Stimulated activated CD4-positive, alpha-beta T cell treated with anti-CD3 and anti-CD28 coated beads, Interleukin-1b, Interleukin-23, amount 100 ng/mL, for 4 hours (primary cell): ENCODE measurements at places on chromosomes 5 and 9.

DNA sequence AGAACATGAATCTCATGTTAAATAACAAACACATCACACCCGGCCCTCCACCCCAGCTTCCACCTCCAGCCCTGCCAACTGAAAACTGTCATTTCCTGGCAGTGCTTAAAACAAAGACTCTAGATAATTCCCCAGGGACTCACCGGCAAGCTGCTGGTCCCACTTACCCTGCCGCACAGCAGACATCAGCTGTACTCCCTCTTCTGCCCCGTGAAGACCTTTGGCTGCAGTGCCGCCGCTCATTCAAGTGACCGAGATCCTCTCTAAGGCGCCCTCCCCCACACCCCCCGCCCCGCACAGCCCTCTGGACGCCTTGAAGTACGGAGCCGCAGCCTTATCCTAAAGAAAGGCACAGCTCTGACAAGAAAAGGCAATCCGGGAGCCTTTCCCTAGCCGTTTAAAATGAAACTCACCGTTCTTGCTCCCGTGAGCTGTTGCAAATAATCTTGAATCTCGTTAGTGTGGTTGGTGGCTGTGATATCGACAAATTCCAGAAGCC, 434 bp downstream of the GLRX start:
- DNase-seq = no peak

DNA sequence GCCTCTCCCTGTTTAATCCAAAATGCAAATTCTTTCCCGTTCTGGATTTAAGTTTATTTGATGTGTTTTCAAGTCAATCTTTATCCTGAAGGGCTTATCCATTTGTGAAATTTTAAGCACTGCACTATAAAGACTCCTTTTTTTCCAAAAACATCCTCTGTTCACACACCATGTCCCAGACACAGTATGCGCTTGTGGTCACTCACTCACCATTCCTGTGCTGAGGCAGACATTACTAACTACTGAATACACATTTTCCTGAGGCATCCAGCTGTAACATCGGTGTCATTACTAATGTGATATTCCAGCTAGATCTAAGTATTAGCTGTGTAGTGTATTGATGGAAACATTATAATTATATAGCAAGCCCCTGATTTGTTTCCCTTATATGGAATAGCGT, 298.4 kb downstream of the KCTD16 start:
- no peak for DNase-seq

DNA sequence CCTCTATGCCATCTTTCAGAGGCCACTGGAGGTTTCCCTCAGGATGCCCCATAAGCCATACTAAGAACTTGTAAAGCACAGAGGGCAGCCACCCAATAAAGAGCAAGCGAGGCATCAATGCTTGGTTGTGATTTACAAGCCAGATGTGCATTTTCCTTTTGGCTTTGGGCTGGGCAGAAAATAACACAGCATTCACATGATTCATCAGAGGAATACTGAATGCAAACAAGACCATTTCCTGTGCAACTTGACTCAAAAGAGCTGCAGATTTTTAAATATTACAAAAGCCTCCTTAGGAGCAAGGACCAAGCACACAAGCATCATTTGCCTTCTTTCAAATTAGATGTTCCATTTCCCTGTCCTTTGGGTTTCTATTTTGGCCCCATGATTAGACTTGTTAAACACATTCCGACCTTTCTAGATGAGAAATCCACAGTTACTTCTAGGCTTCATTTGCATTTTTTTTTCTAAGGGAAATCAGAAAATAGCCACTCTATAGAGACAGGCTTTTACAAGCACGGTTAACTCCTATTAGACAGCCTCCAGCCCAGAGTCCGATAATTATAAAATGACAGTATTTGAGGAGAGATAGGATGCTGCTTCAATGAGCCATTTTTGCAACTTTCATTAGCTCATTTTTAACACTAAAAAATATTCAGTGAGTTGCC, 207.8 kb downstream of the SEMA5A start:
- DNase-seq = no peak

DNA sequence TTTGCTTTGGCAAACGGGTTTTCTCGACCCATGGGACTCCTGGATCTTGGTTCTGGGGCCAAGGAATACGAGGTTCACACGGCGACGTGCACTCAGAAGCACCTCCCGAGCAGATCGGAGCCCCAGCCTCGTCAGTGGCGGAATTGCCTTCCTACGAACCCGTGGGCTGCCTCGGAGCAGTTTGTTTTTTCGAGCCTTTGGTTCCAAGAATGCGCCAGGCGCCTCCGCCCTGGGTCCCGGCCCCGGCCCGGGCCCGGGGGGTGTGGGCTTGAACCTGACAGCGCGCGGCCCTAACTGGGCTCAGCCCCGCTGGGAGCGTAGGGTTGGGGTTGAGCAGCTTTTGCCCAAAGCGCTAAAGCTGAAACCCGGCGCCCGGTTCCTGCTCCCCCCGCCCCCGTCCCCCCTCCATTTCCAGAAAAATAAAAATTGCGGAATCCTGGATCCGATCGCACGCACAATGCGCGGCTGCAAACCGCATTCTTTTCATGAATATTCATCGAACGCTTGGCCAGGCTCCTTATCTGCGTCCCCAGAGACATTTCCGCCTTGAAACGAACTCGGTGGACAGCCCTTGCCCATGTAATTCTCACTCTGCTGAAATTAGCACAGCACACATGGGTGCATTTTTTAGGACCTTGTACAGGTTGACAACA, 1.0 kb downstream of the BASP1 start:
- no peak for DNase-seq

DNA sequence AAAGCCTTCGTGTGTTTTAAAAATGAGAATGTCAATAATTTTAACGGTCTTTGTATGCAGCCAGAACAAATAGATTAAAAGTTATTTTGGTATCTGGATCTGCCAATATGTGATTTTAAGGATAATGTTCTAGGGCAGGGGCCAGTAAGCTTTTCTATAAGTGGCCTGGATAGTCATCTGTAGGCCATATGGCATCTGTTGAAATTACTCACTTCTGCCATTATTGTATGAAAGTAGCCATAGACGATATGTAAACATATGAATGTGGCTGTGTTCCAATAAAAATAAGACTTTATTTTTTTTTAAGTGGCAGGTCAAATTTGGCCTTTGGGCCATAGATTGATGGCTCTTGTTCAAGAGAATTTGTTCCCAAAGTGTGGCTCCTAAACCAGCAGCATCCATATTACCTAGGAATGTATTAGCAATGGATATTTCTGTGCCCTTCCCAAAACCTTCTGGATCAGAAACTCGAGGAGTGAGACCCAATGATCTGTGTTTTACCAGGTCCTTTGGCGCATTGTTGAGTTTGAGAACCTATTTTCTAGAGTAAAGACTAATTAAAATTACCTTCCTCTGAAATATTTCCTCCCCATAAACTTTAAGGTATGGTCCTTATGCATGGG, 55.9 kb downstream of the C6 start:
- DNase-seq = no peak

DNA sequence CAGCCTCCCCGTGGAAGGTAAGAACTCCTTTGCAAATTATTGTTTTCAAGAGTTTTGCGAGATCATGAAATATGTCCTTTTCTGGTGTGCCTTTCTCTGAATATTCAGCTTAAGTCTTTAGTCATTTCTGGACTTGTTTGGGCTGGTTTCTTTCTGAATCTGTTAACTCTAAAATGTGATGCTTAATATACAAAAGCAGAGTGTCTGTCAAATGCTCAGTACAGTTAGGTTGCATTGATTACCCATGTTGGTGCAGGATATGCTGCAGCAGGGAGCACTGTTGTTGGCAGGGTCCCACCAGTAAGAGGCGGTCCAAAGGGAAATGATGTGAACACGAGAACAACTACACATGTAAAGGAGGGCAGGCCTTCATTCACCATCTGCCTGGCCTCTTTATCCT, 47.7 kb downstream of the SPTAN1 start:
- DNase-seq = no peak

DNA sequence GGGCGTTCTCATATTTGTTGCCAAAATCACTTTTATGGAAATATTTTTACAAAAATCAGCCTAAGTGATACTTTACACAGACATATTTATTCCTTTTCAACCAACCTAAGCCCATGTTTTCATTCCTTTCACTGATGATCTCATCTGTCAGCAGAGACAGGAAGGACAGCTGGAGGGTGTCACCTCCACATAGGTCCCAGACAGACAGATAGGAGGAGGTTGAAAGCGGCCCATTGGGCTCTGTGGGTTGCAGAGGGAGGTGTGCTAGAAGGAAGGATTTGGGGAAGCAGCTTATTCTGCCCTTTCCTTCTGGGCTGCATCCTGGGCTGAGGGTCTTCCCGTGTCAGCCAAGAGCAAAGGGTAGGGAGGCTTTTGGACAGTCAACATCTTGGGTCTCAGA, 26.0 kb upstream of the SEMA4D start:
- DNase-seq = peak; percentile 40

GRCh38 chr9:123938401-123938800, 8.5 kb upstream of the DENND1A start:
- no peak for DNase-seq

GRCh38 chr5:62017092-62017491, 288.9 kb upstream of the KIF2A start:
- DNase-seq = no peak

DNA sequence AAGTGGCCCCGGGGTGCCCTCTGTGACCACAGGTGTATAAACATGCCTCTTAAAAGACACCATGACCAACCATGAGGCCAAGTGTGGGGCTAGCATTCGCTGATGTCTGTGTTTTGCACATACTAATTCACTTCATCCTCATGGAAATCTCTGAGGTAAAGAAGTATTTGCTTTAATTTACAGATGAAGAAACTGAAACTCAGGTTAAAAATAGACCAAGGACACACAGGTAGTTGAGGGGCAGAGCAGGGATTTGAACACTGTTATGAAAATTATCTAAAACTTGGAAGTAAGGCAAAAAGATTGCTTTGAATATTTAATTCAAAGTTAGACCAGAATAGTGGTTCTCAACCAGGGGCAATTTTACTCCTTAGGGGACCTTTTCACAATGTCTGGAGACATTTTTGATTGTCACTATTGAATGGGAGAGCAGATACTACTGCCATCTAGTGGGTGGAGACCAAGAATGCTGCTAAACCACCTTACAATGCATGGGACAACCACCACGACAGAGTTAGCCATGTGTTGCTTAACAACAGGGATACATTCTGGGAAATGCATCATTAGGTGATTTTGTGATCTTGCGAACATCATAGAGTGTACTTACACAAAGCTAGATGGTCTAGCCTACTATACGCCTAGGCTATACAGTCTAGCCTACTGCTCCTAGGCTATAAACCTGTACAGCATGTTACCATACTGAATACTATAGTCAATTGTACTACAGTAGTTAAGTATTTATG, 8.0 kb upstream of the FXN start:
- DNase-seq = no peak

DNA sequence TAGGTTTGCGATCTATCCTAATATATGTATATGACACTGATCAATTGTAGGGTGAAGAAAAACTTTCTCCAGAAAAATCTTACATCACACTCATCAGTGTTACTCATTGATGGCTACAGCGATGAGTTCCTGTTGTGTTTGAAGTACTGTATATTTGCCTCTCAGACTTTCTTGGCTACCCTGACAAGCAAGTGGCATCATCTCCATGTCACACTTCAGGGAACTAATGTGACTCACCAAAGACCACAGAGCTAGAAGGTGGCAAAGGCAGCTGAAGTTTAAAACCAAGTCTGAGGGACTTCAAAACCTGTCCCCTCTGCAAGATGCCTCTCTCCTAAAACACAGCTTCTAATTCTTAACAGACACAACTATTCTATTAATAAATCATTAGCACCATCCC, 451.4 kb downstream of the CTNND2 start:
- no peak for DNase-seq

DNA sequence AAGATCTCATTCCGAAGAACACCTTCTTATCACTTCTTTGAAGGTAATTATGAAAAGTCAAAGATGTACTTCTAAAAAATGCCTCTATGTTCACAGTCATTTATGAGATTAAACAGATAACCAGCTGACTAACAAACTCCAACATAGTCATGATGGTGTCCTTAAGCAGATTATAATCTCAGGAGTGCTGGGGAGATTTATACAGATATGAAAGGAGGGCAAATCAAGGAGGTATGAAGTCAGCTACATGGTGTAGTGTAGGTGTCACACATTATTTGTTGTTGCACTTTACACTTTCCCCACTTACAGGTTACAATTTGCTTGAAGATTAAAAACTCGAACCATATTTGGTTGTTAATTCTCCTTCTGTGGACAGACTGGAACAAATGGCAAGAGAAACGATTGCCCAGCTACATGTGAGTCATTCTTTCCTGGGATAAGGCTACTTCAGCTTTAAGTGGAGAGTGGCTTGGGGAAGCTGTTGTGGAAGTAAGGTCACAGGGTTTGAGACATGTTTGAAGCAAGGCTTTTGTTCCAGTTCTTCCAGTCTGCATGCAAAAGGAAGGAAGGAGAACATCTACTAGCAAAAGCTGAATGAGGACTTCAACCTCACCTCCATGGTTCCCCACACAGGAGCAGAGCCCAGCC, 320.1 kb downstream of the ADGRV1 start:
- no peak for DNase-seq
